NCI-H2029 (cell line): ENCODE measurements at places on chromosomes 11 and 22.

DNA sequence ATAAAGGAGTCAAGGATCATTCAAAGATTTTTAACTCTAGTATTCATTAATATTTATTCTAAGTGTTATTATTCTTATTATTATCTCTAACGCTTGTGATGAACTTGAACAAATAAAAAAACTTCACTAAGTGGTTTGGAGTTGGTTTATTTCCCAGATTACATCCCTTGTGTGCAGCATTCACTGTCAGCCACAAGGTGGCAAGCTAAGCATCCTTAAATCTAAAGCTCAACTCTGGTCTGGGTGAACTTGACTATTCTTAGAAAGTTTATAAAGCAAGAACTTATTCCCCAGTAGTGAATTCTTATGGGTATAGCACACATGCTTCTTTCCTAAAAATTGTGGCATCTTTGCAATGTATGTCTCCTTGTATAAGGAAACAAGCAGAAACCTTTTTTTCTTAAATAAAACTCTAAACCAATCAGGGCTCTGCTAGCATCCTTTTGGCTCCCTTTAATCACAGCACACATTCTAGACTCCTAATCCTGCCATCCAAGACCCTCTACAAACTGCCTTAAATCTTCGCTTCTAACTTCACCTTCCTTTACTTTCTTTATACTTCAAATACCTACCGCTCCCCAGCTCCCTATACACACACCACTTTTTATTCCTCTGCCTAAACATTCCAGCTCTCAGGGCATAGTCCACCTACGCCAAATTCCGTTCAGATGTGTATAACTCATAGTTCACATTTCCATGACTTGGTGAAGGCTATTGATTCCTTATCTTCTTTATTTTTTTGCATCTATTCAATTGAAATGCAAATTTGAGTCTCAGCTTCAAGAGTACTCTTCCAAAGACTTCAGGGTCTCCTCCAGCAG, 1068.8 kb downstream of the DLG2 start:
- DNase-seq, result no peak

DNA sequence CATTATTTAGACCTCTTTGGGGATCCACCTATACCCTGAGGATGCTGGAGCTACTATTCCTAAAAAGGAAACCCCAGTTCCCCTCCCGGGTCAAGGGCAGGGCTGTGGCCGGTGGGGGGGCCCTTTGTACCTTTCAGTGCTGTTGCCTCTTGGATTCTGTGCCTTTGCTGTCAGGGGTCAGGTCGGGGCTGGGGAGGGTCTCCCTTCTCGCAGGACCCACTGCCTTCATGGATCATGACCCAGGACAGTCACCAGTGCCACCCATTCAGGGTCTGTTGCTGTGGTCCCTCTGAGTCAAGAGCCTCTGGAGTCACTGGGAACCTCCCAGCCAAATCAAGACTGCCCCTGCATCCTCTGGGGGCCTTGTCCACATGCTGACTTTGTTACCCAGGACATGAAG, 78.1 kb upstream of the CCND1 start:
- no peak for DNase-seq

DNA sequence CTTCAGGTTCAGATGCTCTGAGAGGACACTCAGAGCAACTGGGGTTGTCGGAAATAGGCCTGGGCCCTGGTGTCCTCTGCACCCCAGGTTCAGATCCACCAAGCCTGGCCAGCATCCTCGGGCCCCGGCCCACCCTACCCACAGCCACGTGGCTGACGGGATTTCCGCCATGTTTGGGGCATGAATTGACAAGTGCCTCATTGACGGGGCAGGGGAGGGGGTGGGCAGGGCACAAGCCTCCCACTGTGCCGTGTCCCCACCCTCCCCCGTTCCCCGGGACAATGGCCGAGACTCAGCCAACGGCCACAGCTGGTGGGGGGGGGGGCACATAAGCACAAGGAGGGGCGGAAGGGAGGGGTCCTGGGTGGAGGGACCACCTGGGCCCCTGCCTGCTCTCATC, 8.5 kb downstream of the MYRF start:
- no peak for DNase-seq

DNA sequence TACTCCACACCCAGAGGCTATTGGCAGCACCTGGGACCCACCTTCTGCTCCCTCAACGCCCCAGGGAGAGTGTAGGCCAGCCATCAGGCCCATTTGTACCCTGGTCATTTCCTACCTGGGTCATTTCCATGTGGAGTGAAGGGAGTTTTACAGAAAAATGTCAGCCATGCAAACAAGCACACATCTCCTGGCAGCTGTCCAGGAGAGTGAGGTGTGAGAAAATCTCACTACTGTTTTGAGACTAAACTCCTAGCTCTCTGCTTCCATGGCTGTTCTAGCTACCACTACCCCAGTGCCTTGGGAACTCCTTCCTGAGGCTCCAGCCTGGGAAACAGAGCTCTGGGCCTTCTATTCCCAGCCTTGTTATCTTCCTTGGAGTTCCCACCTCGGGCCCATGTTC, 2.8 kb upstream of the TMPRSS13 start:
- no peak for DNase-seq

GRCh38 chr11:49405743-49406142, 197.3 kb upstream of the FOLH1 start:
- no peak for DNase-seq

- no peak for DNase-seq
Measured at GRCh38 chr11:115963156-115963555, 458.9 kb upstream of the CADM1 start.

DNA sequence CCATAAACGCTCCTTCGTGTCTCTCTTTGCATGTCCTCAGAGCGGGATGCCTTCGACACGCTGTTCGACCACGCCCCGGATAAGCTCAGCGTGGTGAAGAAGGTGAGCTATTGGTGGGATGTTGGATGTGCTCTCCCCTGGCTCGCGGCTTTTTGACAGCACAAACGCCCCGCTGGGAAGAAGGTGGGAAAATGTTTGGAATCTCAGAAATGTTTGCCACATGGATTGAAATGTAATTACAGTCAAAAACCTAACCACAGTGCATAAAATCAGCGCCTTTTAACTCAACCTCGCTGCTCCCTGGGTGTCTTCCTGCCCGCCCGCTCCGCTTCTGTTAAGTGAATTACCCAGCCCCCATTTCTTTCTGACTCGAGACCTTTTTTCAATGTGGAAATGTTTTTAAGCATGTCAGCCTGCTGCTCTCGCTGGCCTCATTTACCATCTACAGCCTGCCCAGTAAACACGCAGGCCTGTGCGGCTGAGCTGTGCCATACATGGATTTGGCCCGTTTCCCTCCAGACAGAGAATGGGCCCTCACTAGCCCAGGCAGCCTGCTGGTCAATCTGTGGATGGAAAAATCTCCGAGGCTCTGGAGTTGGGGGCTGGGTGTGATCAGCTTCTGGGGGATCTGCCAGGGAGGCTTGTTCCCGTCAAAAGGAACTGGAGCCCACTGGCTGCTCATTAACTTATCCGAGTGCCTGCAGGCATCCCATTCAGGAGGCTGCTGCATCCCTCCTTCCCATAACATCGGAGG, 32.7 kb upstream of the PARVG start:
- DNase-seq, result no peak

DNA sequence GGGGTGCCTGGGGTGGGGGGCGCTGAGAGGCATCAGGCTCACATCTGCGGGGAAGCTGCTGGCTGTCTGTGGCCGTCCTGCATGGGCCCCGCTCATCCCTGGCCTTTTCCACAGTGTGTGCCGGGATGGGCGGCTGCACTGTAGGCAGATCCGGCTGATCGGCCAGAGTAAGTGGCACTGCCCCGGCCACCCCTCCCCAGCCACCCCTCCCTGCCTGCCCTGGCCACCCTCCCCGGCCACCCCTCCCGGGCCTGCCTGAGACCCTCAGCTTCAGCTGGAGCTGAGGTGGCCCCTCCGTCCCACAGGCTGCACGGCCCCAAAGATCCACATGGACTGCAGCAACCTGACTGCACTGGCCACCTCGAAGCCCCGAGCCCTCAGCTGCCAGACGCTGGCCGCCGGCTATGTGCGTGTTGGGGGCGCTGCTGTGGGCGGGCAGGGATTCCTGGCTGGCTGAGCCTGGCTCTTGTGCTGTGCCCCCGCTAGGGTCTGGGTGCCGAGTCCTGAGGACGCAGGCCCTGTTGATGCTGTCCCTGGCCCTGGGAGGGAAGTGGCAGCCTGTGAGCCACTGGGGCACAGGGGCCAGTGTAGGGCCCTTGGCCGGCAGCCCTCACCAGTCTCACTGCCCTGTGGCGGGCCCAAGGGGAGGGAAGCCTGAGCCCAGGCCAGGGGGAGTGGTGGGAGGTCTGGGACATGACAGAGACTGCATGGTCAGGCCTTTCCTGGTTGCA, 10.9 kb downstream of the MUC2 start:
- DNase-seq, result no peak
